ENCODE measurements at places on chromosomes 16 and 17.
A peak's percentile ranks its signal among the peaks of the same experiment; 100 is the strongest.

DNA sequence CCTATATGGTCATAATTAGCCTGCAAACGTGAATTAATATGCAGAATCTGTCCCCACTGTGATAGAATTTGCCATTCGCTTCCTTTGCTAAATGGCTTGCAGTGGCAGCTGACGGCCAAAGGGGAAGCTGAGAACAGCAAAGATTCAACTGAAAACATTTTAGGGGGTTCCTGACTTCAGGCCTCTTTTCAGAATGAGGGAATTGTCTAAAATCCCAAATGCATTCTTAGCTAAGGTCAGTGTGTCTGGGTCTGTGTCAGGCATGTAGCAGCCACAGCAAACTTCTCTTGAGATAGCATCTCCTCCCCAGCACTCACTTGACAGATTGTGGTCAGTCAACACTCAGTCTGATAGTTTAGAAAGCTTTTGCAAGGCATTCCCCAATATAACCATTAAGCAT is 701.1 kb downstream of the WWOX start:
- no peak for DNase-seq

DNA sequence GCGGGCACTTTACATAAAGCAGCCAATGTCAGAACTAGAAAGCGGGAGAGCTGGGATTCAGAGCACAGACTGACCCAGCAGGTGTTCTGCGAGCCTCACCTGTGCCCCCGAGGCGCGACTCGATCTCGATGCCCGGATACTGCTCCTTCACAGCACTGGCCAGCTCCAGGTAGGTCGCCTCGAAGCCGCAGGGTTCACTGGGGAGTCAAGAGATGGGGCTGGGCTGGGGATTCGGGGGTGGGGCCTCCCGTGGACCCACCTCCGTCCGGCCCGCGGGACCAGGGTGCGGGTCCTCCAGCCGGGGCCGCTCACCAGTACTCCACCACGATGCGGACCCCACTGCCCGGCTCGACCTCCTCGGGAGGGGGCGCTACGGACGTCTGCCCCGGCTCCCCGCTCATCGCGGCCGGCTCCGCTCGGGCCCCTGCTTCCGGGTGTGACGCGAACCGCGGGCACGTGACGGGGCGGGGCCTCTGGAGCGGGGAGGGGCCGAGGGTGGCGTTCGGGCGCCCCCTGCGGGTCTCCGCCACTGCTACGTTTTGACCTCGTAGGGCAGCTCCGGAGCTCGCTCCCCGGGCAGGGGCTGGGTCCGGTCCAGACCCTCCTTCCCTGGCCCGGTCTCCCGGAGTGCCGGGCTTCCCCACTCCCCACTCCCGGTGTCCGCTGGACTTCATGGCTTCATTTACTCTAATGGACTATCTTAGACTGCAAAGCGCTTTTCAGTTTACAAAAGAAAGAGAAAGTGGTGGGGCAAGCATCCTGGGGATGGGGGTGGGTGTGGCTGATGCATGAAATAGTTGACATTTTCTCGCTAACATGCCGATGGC is at the start of gene MIEN1:
MIEN1 (minus strand) TSS at position 438 of the 827 bp plus-strand sequence; CDS start at position 401, 37 bp downstream.
- peak; percentile 92 for DNase-seq

DNA sequence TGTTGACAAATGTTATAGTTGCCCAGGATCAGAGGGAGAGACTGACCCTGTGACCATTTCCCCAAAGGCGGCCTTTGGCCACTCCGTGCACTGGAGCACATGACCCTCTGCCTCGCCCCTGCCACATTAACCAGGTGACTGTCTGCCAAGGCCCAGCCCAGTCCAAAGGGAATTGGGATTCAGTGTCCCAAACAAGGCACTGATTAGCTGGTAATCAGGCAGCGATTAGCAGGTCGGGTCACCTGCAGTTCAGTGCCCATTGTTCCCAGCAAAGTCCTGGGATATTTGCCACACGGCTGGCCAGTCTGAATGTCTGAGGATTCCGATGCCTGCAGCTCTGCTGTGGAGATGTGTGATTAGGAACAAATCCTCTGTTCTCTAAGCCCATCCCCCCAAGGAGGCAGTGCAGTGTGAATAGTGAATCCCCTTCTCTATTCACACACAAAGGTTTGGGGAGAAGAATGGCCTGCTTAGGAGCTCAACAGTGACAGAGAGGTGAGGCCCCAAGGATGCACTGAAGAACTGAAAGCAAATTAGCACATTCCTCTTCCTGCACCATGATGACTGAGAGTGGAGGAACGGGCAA is 123.1 kb upstream of the MAF start:
- no peak for DNase-seq

- no peak for DNase-seq
These were observed 7.6 kb upstream of the RPH3AL start for GRCh38 chr17:360092-360750.

DNA sequence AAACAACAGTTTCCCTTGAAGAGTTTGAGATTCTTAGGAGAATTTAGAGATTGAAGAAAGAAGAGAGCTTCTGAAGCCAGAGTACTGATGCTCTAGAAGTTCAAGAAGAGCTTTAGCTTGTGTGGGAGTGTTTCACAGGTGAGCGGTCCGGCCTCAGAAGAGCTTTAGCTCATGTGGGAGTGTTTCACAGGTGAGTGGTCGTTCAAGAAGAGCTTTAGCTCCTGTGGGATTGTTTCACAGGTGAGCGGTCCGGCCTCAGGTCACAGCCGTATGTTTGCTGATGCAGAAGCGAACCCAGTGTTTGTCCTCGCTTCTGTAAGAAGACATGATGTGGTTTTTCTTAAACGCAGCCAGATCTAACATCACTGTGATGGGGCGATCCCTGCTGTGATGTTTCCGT is 76.4 kb downstream of the SEC14L1 start:
- no peak for DNase-seq

DNA sequence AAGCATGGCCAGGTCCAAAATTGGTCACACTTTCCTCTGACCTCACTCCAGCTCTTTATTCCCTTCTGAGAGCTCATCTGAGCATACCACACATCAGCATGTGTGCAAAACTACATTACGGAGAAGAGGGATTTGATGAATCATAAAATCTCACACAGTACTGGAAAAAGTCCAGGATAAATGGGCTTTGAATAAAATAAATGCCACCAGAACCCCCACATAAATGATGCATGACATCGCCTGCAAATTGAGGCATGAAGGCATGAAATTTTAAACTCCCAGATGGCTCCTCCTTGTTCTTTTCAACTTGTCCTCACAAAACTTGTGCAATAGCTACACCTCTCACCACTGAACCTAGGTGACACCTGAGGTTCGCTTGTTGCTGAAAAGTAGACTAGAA is 439.5 kb downstream of the CA10 start:
- DNase-seq, result no peak

- no peak for DNase-seq
These were observed 71.3 kb downstream of the AMFR start for GRCh38 chr16:56354016-56354415.

GRCh38 chr16:3609895-3610697 is 1.3 kb downstream of the SLX4 start:
- DNase-seq, result no peak

GRCh38 chr17:48202959-48203358 is 95.4 kb downstream of the SNX11 start:
- DNase-seq, result no peak
